RPMI7951 (cell line): ENCODE measurements at places on chromosomes 5 and 9. TPM values are rescaled to one million over a fixed set of nuclear protein-coding genes. Genes with fewer than 3 reads are reported as not detected.
A peak's percentile ranks its signal among the peaks of the same experiment; 100 is the strongest.

The LMX1B gene
- total RNA-seq, result not detected in 2 replicates

GRCh38 chr5:6748142-6748541 is 34.9 kb downstream of the TENT4A start:
- no peak for DNase-seq

The SLC4A9 gene
- not detected in 2 replicates for total RNA-seq

- no peak for DNase-seq
Observed at GRCh38 chr9:99079542-99079941, 25.4 kb upstream of the TGFBR1 start.

DNA sequence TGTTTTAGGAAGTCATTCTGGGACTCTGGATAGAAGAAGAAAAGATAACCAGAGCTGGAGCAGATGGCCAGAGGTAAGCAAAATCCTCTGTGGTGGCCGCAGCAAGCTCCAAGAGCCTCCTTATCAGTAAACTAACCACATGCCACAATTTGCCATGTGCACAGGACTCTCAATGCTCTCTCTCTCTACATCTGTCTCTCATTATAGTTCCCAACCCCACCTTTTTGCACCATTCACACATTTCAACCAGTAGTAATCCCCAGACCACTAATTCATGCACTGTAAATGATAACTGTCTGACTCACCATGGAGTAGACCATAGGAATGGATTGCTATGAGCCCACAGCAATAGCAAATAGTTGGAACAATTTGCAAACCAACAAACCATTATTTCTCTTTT is 526.1 kb downstream of the TLR4 start:
- DNase-seq, result peak; percentile 73

- no peak for DNase-seq
Observed at GRCh38 chr9:127175764-127176163, 53.3 kb upstream of the ANGPTL2 start.

DNA sequence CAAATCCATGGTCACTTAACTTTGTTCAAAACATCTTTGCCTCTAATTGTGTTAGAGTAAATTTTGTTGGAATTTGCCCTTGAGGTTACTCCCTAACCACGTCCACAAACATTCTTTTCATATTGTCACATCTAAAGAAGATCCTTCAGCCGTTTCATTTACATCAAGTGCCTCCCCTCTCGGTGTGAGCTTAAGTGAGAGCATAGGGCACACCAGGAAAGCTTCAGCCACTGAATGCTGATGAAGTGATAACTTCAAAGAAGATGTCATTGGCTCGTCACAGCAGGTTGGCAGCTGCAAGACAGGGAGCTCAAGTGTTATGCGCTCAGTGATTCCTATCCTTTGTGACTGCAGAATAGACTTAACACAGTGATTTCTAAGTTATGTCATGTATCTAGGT is 49.6 kb upstream of the ADAMTS19 start:
- DNase-seq, result no peak

The PCDHA4 gene
- under 0.01 and 0.12 TPM in 2 replicates for total RNA-seq

- DNase-seq, result no peak
Observed at GRCh38 chr5:179132586-179133355, 72.6 kb downstream of the ZNF354C start.

The ZNG1F gene
- total RNA-seq, result 3.5 and 4.4 TPM in 2 replicates

GRCh38 chr5:157913575-157913974 is 54.6 kb upstream of the CLINT1 start:
- no peak for DNase-seq

The UNC5A gene
- total RNA-seq, result 0.10 TPM in 1 of 2 replicates, not detected in the other

The CDC20B gene
- total RNA-seq, result not detected in 2 replicates

- DNase-seq, result no peak
Observed at GRCh38 chr5:11040345-11040744, 279.3 kb upstream of the DAP start.

DNA sequence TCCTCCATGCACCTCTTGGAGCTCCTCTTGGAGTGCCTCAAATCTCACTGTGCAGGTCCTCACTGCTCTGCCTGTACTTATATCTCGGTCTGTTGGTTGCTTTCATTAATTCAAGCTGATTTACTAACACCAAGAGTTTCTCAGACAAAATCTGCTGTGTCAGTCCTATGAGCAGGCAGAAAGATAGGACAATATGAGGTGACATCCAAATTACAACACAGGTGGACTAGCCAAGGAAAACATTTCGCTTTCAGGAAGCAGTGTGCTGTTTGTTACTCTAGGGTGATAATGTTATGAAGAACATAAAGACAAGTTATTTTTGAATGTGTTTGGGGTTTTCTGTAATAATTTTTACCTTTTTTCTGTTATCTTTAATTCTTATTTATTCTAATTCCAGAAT is 264.1 kb upstream of the ANKH start:
- DNase-seq, result no peak

DNA sequence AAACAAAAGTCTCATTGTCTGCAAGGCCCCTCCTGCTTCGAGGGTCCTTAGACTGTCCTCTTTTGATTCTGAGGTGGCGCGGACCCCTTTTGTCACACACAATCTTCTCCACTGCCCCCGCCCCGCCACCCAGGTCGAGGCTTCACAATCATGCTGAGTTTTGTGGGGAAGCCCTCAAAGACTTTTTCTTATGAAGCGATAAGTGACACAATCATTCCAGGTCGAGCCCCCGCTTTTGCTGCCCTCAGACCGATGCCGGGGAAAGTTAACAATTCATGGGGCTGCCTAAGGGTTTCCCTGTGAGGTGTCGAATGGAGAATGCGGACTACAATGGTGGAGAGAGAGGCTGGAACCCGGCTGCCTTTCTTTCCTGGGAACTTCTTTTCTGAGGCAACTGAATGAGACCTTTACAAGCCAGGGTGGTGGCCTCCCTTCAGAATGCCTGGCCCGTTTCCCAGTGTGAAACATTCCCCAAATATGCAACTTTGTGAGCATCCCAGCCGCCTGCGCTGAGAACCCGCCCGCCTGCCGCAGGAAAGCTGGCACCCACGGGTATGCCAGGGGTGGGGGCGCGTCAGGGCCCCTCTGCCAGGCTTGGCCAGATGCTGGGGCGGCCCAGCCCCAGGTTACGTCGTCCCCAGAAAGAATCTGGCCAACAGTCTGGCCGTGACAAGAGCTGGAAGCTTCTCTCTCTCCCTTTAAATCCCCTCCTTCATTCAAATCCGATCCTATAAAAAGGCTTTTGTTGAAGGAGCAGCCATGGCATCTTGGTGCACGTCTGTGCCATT is 71.9 kb downstream of the MAP1B start:
- peak; percentile 92 for DNase-seq
